ENCODE measurements at places on chromosomes 5 and 9.

DNA sequence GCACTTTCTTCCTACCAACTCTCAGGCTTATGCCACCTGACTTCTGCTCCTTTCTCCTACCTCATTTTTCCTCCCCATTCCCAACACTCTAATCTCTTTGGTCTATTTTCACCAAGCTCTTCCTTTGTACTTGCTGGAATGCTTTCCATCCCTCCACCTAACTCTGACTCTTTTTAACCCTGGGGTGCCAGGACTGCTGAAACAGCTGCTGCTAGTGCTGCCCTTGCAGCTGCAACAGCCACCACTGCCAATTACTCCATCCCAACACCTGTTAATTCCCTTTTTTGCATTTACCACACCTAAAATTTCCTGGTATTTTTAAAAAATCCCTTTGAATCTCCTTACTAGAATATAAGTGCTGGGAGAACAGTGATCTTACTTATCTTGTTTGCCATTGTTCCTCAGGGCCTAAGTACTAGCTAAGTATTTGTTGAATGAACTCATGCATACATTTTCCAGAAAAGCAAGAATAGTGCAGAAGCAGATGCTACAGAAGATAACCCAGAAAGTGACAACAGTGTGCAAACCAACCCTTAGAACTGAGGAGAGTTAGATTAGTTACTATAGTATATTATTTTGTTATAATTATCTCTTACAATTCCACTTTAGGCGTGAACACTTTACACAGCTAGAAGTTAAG, 11.5 kb downstream of the NADK2 start:
- no peak for DNase-seq

DNA sequence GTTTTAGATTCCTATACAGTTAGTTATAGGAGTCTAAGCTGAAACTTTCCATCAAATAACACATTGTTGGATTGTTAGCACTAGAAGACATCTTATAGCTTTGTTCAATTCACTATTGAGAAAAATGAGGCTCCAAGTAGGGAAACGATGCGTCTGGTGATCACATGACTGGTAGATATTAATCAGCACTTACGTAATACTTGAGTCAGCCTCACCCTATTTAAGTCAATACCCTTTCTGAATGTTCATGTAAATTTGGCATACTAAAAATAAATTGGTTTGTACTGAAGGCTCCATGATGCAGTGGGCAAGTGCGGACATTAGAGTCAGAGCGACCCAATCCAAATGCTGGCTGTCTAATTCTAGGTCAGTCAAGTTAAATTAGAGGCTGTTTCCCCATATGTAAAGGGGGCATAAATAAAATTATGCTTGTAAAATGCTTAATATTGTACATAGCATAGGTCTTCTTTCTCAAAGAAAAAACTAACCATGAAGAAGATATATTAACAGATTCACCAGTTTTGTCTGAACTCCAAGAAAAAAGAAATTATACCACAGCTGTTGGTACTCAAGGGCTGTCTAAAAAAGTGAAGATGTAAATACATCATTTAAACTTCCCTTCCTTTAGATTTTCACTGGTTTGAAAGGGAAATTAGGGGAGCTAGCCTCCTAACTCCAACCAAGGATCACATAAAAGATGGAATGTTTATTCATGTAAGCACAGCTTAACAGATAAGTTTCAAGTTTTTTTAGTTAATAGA, 406.6 kb upstream of the TLE4 start:
- DNase-seq = no peak

GRCh38 chr5:175892015-175892800, 20.8 kb downstream of the CPLX2 start:
- DNase-seq = no peak

GRCh38 chr5:40428126-40428525, 251.6 kb upstream of the PTGER4 start:
- no peak for DNase-seq

- DNase-seq = no peak
These were observed 10.3 kb upstream of the UBTD2 start for GRCh38 chr5:172293745-172294342.

DNA sequence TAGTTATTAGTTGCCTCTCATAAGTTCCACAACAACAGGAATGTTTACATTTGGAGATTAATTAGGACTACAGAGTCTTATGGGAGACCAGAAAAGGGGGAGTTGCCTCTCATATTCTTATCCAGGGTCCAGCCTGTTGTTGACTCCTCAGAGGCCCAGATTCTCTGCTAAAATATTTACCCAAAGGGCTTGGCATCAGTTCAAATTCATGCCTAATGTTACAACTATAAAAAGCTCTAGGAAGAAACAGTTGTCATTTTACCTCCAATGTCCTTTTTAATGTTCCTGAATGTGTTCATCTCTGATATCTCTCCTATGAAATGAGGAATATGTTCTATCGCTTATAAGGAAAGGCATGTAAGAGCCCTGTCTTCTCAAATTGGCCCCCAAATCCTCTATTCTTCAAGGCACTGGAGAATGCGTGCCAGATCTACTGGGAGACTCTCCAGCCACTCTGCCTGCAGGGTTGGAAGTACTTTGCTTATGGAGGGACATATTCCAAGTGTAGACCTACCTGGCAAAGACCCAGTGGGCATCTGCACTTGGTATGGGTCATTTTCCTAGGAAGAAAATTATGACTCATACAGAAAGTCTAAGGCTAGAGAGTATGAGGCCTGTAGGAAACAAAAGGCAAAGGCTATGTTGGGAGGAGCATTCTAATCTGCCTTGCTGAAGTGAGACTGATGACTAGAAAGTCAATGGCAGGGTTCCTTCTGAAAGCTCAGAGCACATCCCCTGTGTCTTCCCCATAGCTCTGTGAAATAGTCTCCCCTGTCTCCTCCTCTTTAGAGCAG, 192.6 kb downstream of the ESM1 start:
- DNase-seq = no peak

- DNase-seq = no peak
These were observed 35.8 kb upstream of the MAST4 start for GRCh38 chr5:66560371-66560770.

DNA sequence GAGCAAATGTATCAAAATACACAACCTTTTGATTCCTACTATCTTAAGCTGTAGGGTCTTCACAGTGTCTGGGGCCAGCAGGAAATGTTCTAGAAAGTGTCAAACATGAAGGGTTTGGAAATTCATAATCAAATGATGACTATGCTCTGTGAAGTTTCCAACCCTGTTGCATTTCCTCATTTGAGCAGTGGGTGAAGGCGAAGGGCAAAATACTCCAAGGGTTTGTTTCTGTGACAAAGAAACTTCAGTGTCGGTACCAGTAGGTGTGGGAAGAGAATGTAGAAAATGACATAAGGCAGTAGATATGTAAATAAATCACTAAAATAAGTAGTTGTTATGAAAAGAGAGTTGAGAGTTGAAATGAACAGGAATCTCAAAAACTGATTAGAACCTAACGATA, 576 bp downstream of the ALDOB start:
- no peak for DNase-seq

- DNase-seq = no peak
These were observed 109.3 kb downstream of the TARS1 start for GRCh38 chr5:33549982-33550567.

- no peak for DNase-seq
These were observed 690.4 kb upstream of the MEF2C start for GRCh38 chr5:89573345-89573744.

GRCh38 chr5:10736808-10737207, 24.2 kb downstream of the DAP start:
- DNase-seq = no peak

GRCh38 chr5:156888520-156888919, 38.4 kb downstream of the PPP1R2B start:
- DNase-seq = no peak

- DNase-seq = no peak
These were observed 34.8 kb downstream of the ACOT12 start for GRCh38 chr5:81359108-81359507.

GRCh38 chr9:69894720-69895119, 74.1 kb downstream of the CFAP95 start:
- DNase-seq = no peak

DNA sequence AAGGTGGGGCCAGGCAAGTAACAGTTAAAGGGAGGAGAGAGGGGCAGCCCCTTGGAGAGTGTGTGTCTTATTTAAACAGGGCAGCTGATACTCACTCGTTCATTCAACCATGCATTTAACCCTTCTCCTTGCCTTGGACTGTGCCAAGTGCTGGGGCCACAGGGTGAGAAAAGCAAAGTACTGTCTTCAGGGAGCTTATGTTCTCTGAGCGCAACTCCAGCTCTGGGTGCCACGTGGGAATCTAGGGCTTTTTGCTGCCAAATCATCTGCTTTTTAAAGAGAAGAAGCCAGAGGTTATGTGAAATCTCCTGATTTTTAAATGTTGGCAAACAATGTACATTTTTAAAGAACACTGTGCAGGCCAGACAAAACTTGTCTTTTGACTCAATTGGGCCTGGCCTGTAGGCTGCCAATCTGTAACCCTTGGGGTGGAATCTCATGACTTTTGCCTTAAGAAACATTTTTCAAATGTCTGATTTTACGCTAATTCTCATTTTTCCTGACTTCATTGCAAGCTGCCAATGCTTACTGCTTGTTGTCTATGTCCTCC, 157.8 kb downstream of the NTRK2 start:
- DNase-seq = no peak

GRCh38 chr9:106284296-106284695, 578.7 kb upstream of the ZNF462 start:
- no peak for DNase-seq

- no peak for DNase-seq
These were observed 26.2 kb downstream of the ABO start for GRCh38 chr9:133248726-133249295.

GRCh38 chr5:144126707-144127106, 43.8 kb downstream of the YIPF5 start:
- no peak for DNase-seq

GRCh38 chr5:24385070-24385469, 259.7 kb downstream of the CDH10 start:
- no peak for DNase-seq

DNA sequence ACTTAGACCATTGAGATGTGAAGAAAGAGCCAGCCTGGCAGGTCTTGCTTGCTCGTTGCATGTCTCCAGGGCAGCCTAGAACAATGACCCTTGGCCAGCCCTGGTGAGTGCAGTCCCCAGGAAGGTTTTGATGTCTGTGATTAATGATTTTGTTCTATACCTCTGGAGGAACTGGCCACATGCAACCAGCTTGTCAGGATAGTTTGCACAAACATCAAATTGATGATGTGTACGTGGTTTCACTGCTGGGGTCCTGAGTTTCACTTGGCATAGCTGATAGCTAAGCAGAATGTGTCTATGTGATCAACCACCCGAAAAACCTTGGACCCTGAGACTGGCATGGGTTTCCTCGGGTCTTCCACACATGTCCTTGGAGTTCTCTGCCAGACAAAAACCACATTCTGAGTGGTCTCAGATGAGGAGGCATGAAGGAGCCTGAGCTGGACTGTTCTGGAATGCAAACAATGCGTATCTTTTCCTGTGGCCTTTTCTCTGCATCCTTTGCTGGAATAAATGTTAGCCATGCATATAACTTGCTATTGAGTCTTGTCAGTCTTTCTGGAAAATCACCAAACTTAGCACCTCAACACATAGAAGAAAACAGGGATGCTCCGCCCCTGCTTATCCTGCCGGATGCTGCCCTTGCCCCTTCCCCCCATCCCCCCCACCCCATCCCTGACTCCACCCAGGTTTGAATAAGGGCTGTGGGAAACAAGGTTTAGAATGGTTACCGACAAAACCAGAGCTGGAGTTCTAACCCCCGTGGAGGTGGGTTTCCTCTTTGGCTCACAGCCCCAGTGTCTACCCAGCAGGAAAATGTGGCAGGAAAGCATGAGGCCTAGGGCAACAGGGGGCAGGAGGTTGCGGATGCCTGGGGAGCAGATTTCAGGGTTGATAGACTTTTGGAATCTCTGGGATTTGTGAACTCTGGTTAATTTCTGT, 50.1 kb upstream of the ANKRD33B start:
- no peak for DNase-seq

GRCh38 chr9:76701441-76702039, 62.7 kb upstream of the PCA3 start:
- no peak for DNase-seq

Measured in right renal cortex interstitium (tissue), 3 donors.